ENCODE measurements at places on chromosomes 13 and 19.

GRCh38 chr19:38385804-38386257, 2.0 kb downstream of the GGN start:
- peak; percentile 10 for DNase-seq

DNA sequence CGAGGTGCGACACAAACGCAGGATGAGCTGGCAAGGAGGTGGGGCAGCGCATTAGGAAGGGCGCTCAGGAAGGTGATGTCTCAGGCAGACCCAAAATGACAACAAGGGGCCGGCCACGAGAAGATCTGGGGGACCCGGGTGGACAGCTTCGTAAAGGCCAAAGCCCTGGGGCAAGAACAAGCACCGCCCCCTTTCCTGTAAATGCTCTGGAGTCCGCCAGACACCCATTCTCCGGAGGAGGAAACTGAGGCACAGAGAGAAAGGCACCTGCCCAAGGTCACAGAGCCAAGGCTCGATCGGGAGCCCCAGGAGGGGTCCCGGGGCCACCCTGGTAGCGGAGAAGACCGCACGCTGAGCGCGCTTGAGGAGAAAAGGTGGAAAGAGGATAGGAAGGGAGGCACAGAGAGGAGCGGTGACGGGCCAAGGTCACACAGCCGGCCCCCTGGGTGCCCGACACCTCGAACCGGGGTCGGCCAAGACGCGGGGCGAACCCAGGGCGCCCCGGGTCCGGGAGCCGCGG, 571 bp downstream of the SAFB2 start:
- DNase-seq, result peak; percentile 6

- no peak for DNase-seq
Measured at GRCh38 chr19:49920624-49921363, 8.2 kb upstream of the ATF5 start.

DNA sequence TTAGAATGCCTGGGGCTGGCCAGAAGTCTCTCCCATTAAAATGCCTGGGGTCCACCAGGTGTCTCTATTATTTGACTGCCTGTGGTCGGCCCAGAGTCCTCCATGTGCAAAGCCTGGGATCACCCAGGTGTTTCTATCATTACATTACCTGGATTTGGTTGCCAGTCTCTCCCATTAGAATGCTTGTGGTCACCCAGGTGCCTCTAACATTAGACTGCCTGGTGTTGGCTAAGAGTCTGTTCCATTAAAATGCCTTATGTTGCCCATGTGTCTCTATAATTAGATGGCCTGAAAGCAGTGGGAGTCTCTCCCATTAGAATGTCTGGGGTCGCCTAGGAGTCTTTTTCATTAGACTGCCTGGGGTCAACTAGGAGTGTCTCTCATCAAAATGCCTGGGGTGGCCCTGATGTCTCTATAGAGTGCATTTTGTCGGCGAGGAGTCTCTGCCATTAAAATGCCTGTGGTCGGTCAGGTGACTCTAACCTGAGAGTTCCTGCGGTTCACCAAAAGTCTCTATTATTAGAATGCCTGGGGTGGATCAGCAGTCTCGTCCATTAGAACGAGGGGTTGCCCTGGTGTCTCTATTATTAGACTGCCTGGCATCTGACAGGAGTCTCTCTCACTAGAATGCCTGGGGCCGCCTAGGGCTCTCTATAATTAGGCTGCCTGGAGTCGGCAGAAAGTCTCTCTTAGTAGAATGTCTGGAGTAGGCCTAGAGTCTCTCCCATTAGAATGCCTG, 1540.5 kb downstream of the UQCRFS1 start:
- DNase-seq, result no peak

DNA sequence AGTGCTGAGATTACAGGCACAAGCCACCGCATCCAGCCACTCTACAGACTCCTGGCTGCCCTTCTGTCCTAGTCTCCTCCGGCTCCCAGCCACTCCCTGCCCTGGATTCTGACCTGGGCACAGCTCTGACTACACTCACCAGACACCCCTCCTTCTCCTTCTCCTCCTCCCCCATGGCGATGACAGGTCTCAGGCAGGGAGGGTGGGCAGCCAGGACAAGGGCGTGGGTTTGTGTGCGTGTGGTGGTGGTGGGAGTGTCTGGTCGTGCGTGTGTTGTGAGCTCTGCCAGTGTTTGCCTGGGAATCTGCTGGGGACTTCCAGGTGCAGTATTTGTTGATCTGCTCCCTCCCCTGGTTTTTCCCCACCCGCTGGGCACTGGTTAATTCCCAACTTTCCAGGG, 3.0 kb upstream of the NCCRP1 start:
- no peak for DNase-seq

- no peak for DNase-seq
Measured at GRCh38 chr19:38837656-38838121, 6.1 kb upstream of the ECH1 start.

DNA sequence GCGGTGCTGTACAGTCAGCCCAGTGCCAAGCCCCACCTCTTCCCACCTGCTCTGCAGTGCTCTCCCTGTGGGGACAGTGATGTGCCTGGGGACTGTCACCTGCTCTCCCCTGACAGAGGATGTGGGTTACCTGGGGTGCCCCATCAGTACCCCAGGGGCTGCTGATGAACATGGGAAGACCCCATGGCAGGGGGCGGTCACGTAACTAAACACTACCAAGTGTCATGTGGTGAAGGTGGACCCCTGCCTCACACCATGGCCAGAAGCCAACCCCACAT, 12.7 kb downstream of the KDM4B start:
- DNase-seq, result no peak

- DNase-seq, result no peak
Measured at GRCh38 chr13:60369242-60369641, 27.8 kb upstream of the TDRD3 start.

GRCh38 chr13:52158629-52159158, 703 bp downstream of the NEK3 start:
- DNase-seq, result peak; percentile 41

GRCh38 chr19:54418030-54418929, 3.0 kb downstream of the TTYH1 start:
- DNase-seq, result peak; percentile 46

- no peak for DNase-seq
Measured at GRCh38 chr19:29745253-29745652, 30.2 kb upstream of the C19orf12 start.

GRCh38 chr19:12092065-12092867, 27.7 kb downstream of the ZNF844 start:
- peak; percentile 94 for DNase-seq

DNA sequence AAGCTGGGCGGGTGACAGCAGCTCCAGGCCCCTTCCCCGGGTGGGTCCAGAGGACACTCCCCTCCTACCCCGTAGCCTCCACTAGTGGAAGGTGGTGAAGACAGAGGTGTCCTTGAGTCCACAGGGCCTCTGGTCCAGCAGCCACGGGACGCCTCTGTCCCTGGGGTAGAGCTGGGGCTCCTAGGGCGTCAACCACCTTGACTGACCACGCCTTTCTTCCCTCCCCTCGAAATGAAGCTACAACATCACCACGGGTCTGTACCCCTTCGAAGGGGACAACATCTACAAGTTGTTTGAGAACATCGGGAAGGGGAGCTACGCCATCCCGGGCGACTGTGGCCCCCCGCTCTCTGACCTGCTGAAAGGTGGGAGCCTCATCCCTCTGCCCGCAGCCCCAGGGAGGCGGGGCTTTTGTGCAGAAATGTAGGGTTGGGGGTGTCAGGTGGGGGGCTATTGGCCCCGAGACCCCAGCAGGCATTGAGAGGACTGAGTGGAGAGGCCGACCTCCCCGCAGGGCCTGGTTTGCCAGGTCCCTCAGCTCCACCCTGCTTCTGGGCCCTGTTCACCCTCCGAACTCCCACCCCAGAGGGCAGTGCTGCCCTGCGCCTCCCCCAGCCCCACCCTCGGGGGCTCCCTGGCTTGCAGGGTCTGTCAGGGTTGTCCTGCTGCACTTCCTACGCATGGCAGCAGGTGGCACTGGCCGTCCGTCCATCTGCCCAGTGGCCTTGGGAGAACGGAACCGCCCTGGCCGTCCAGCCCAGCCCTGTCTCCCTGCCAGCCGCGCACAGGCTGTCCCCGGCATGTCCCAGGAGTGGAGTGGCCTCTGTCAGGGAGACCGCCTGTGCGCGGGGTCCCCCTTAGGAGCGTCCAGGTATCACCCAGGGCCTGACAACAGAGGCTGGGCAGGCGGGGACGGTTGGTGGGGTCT, 15.7 kb downstream of the STK11 start:
- peak; percentile 68 for DNase-seq

GRCh38 chr13:51956717-51957116, 54.5 kb downstream of the ATP7B start:
- DNase-seq, result no peak

DNA sequence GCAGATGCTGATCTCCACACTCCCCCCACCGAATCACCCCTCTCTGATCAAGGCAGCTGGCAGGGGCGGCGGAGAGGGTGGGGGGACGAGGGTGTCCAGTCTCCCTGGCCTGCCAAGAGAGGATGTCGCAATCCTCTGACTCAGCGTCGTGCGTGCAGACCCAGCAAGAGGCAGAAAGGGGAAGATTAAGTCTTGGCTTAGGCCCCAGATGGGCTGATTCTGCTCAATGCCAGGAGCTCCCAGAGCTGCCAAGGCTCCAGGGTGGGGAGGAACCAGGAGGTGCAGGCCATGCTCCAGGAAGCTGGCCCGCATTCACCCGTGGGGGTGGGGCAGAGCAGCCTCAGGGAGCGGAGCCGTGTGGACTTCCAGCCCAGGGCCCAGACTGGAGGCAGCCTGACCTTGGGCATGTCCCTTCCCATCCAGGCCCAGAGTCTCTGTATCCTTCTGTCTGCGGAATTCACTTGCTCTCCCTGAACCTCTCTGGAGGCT, 6.6 kb upstream of the BCL3 start:
- DNase-seq, result peak; percentile 97

- DNase-seq, result no peak
Measured at GRCh38 chr13:29195456-29195855, 375.3 kb downstream of the MTUS2 start.
